ENCODE measurements at places on chromosomes 2 and 18. TPM values are rescaled to one million over a fixed set of nuclear protein-coding genes. Genes with fewer than 3 reads are reported as not detected.

- DNase-seq = no peak
Observed at GRCh38 chr2:166197446-166197845, 69.6 kb upstream of the SCN1A start.

DNA sequence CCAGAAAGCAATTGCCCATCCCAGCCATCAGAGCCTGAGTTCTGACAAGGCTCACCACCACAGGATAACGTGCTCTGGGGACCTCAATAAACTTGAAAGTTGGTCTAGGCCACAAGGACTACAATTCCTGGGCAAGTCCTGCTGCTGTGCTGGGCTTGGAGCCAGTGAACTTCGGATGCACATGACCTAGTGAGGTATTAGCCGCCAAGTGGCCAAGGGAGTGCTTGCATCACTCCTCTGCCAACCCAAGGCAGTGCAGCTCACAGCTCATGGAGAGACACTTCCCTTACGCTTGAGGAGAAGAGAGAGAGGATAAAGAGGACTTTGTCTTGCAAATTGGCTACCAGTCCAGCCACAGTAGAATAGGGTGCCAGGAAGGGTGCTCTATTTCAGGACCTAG, 219.6 kb downstream of the MBD2 start:
- no peak for DNase-seq

GRCh38 chr2:184187421-184187971, 410.8 kb upstream of the ZNF804A start:
- DNase-seq = no peak

UGT1A8 gene
- total RNA-seq = 6.5 TPM

TUBB8B gene
- total RNA-seq = not detected

NCKAP5 gene
- total RNA-seq = 7.9 TPM

PHLPP1 gene
- total RNA-seq = 14.4 TPM

PLGLB2 gene
- total RNA-seq = 3.4 TPM

Data from umbilical cord (tissue), 2 donors.